ENCODE measurements at places on chromosomes 2 and 18.

DNA sequence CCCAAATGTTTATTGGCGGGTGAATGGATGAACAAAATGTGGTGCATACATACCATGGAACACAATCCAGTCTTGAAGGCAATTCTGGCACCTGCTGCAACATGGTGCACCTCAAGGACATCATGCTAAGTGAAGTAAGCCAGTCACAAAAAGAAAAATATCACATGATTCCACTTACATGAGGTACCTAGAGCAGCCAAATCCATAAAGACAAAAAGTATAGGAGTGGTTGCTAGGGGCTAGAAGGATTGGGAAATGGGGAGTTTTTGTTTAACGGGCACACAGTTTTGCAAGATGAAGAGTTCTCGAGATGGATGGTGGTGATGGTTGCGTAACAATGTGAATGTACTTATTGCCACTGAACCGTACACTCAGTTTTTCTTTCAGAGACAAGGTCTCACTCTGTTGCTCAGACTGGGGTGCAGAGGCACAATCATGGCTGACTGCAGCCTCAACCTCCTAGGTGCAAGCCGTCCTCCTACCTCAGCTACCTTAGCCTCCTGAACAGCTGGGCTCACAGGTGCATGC, 90.9 kb upstream of the CERS6 start:
- no peak for DNase-seq

DNA sequence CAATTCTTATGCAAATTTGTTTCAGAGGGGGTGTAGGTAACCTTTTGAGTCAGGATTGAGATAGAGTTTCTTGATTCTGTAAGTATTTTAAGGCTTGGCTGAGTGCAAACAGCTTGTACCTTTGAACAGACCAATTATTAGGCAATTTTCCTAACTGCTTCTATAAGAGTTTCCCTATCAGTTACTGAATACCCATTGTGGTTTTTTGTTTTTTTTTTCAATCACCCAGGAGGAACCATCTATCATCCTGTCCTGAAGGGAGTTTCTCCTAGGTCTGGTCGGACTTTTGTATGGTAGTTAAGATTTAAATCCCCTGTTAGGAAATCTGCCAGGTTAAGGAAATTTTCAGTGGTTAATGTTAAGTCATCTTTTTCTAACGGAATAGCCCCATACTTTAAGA, 319.4 kb upstream of the SLC39A10 start:
- DNase-seq, result no peak

DNA sequence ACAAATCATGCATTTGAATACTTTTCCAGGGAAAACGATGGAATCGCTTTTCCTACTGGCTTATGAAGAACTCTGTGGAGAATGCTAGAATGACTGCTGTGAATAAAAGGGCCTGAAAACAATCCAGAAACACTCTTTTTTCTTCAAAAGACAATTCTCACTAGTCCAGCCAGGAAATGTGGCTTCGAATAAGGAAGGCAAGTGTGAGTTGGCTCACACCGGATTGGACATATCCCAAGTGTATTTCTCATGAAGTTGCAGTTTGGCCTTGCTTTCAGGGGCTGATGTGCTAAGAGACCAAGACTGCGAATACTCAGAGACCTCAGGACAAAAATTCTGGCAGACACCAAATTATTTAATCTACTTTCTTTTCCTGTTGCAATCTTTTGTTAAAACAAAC, 54.1 kb downstream of the FIGN start:
- no peak for DNase-seq

GRCh38 chr2:30769891-30770462, 37.3 kb downstream of the CAPN13 start:
- peak; percentile 55 for DNase-seq

GRCh38 chr2:155363349-155363888, 664.9 kb downstream of the KCNJ3 start:
- no peak for DNase-seq

GRCh38 chr2:64998658-64999061, 9.5 kb downstream of the SLC1A4 start:
- DNase-seq, result no peak

DNA sequence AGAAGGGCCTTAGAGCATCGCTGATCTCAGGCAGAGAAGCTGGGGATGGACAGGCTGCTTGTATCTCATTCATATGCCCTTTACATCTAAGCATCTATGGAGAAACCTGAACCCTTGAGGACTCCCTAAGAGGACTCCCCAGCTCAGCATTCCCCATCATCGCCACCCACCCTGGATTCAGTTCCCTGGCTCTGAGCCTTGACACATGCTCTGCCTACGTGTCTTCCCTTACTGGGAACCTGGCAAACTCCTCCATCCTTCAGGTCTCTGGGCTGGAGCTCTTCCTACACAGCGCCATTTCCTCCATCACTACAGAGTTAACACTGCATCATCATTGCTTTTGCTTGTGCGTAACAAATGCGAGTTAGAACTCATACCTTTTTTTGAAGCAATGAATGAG, 31.2 kb upstream of the OTOF start:
- no peak for DNase-seq
